RWPE2 (cell line): ENCODE measurements at places on chromosomes 13 and 19.
A peak's percentile ranks its signal among the peaks of the same experiment; 100 is the strongest.

- no peaks in the 10 kb centered on the region for H3K36me3 ChIP-seq
- no peaks in the 10 kb centered on the region for H3K27me3 ChIP-seq
- H3K27ac ChIP-seq: no peak overlapping the region
- DNase-seq: no peak
Observed at GRCh38 chr19:2335848-2336247, 7.4 kb downstream of the SPPL2B start.

DNA sequence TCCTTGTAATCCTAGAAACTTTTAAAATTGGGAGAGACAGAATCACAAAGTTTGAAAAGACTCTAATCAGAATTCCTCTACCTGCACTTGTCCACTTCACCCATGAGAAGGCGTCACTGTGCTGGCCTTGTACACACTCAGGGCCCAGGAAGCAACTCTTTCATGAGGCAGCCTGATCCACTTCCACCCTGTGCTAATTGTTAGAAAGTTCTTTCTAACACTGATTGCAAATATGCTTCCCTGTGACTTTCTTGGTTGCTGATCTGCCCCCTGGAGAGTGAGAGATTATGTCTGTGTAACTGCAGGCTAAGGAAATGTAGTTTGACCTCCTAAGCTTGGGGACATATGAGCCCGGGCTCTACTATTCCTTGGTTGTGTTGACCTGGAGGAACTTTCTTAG, 494.6 kb downstream of the MYO16 start:
- no peaks in the 10 kb centered on the region for H3K36me3 ChIP-seq
- no peak overlapping the region for H3K4me3 ChIP-seq
- H3K27me3 ChIP-seq: no peaks in the 10 kb centered on the region
- DNase-seq: no peak
- H3K27ac ChIP-seq: no peak overlapping the region

- H3K4me1 ChIP-seq: no peaks in the 10 kb centered on the region
- peak overlapping the region; percentile 74 for H3K27ac ChIP-seq
- peaks cover 16% of the 10 kb centered on the region for H3K36me3 ChIP-seq
- H3K27me3 ChIP-seq: no peaks in the 10 kb centered on the region
- peak overlapping the region; percentile 23 for H3K4me3 ChIP-seq
Observed at GRCh38 chr19:4474514-4475022, 2.5 kb downstream of the HDGFL2 start.

- no peaks in the 10 kb centered on the region for H3K4me1 ChIP-seq
- H3K4me3 ChIP-seq: no peak overlapping the region
- no peak overlapping the region for H3K27ac ChIP-seq
- no peaks in the 10 kb centered on the region for H3K27me3 ChIP-seq
- DNase-seq: no peak
Observed at GRCh38 chr13:43482026-43482425, 304.7 kb downstream of the ENOX1 start.

- H3K36me3 ChIP-seq: no peaks in the 10 kb centered on the region
- peaks cover 23% of the 10 kb centered on the region for H3K4me1 ChIP-seq
- H3K27me3 ChIP-seq: no peaks in the 10 kb centered on the region
Observed at GRCh38 chr13:40116008-40116407, 460.5 kb downstream of the COG6 start.

- no peaks in the 10 kb centered on the region for H3K36me3 ChIP-seq
- H3K4me3 ChIP-seq: no peak overlapping the region
- no peak for DNase-seq
- H3K4me1 ChIP-seq: no peaks in the 10 kb centered on the region
- H3K27me3 ChIP-seq: no peaks in the 10 kb centered on the region
Observed at GRCh38 chr13:104021806-104022397, 955.7 kb upstream of the SLC10A2 start.

DNA sequence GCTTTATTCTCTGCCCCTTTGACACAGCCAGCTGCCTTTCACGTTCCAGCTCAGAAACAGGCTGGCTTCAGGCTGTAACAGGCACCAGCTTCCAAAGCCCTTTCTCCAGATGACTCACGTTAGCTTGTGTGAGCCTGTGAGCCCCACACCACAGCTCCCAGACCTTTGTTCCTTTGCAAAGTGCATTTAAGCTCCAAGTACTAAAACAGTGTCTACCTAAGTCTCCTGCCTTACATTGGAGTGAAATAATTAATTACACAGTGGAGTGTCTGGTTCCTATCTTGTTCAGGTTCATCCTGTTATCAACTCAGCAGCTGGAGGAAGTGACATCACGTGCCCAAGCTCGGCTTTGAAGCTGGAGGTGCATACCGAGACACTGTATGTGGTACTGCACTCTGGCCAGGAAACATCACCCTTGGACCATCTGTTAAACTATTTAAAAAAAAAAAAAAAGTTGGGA, 475.8 kb downstream of the FOXO1 start:
- no peak for DNase-seq
- peaks cover 12% of the 10 kb centered on the region for H3K4me1 ChIP-seq
- H3K4me3 ChIP-seq: no peak overlapping the region

DNA sequence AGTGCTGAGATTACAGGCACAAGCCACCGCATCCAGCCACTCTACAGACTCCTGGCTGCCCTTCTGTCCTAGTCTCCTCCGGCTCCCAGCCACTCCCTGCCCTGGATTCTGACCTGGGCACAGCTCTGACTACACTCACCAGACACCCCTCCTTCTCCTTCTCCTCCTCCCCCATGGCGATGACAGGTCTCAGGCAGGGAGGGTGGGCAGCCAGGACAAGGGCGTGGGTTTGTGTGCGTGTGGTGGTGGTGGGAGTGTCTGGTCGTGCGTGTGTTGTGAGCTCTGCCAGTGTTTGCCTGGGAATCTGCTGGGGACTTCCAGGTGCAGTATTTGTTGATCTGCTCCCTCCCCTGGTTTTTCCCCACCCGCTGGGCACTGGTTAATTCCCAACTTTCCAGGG, 3.0 kb upstream of the NCCRP1 start:
- no peak for DNase-seq
- no peaks in the 10 kb centered on the region for H3K27me3 ChIP-seq
- H3K4me1 ChIP-seq: peaks cover 5% of the 10 kb centered on the region
- no peak overlapping the region for H3K4me3 ChIP-seq
- no peaks in the 10 kb centered on the region for H3K36me3 ChIP-seq
- H3K27ac ChIP-seq: no peak overlapping the region

- H3K4me1 ChIP-seq: peaks cover 13% of the 10 kb centered on the region
- H3K36me3 ChIP-seq: no peaks in the 10 kb centered on the region
- H3K27me3 ChIP-seq: no peaks in the 10 kb centered on the region
- no peak for DNase-seq
Observed at GRCh38 chr13:48559638-48560320, 26.9 kb upstream of the RCBTB2 start.

DNA sequence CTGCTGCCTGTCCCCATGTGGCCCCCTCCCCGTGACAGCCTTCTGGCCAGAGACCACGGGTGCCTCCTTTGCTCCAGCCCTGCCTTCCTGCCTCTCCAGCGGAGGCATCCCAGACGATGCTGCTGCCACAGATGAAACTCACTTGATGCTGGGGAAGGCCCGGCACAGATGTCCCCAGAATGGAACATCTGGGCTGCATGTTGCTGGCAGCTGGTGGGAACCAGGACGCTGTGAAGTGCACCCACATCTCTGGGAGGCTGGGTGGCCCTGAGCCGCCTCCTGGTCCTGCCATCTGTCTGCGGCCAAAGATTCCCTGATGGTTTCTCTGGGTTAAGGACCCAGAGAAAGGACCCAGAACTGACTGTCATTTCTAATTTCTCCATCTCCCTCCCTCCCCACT, 51.9 kb upstream of the PTPRS start:
- H3K27ac ChIP-seq: no peak overlapping the region
- no peaks in the 10 kb centered on the region for H3K36me3 ChIP-seq
- no peak for DNase-seq
- H3K4me3 ChIP-seq: no peak overlapping the region
- H3K4me1 ChIP-seq: no peaks in the 10 kb centered on the region

GRCh38 chr19:4972509-4973230, 3.8 kb downstream of the KDM4B start:
- DNase-seq: no peak
- H3K4me1 ChIP-seq: peaks cover 35% of the 10 kb centered on the region
- H3K27me3 ChIP-seq: no peaks in the 10 kb centered on the region

DNA sequence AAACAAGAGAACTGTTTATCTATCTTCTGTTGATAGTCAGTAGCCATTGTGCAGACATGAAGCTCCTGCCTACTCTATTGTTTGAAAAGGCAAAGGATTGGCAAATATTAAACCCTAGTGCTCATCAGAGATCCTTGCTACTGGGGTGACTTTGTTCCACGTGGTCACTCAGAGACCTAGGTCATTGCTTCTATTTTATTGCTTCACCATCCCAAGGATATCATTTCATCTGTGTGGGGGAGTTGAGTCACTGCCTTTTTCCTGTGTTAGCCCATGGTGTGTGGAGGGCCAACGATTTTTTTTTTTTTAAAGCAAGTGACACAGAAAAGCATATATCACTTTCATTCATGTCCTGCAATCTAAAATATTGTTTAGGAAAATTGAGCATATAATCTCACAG, 254.1 kb upstream of the RXFP2 start:
- no peaks in the 10 kb centered on the region for H3K27me3 ChIP-seq
- H3K27ac ChIP-seq: no peak overlapping the region
- no peaks in the 10 kb centered on the region for H3K36me3 ChIP-seq
- no peaks in the 10 kb centered on the region for H3K4me1 ChIP-seq

GRCh38 chr13:23516702-23517101, 53.5 kb upstream of the TNFRSF19 start:
- H3K4me3 ChIP-seq: no peak overlapping the region
- H3K27ac ChIP-seq: no peak overlapping the region
- DNase-seq: no peak
- H3K4me1 ChIP-seq: no peaks in the 10 kb centered on the region
- no peaks in the 10 kb centered on the region for H3K36me3 ChIP-seq

- H3K27me3 ChIP-seq: no peaks in the 10 kb centered on the region
- no peak overlapping the region for H3K27ac ChIP-seq
- no peak for DNase-seq
- no peaks in the 10 kb centered on the region for H3K4me1 ChIP-seq
- no peak overlapping the region for H3K4me3 ChIP-seq
Observed at GRCh38 chr19:3075605-3076431, 13.5 kb upstream of the TLE5 start.

DNA sequence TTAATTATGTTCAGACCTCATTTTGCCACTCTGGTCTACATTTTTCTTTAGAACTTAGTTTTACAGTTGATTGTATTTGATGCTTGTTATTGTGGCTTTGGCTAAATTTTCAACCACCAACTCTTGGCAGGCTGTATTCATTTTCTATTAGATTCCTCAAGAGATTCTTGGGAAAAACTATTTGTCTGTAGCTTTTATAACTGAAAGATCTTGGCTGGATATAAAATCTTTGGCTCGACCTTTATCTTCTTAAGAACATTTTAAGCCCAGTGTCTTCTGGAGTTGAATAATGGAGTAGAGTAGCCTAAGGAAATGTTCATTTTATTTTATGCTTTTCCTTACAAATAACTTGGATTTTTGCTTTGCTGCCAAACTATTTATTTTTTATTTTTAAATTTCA, 848.5 kb downstream of the PCDH17 start:
- no peak overlapping the region for H3K4me3 ChIP-seq
- H3K36me3 ChIP-seq: no peaks in the 10 kb centered on the region
- H3K4me1 ChIP-seq: no peaks in the 10 kb centered on the region
- H3K27me3 ChIP-seq: no peaks in the 10 kb centered on the region

DNA sequence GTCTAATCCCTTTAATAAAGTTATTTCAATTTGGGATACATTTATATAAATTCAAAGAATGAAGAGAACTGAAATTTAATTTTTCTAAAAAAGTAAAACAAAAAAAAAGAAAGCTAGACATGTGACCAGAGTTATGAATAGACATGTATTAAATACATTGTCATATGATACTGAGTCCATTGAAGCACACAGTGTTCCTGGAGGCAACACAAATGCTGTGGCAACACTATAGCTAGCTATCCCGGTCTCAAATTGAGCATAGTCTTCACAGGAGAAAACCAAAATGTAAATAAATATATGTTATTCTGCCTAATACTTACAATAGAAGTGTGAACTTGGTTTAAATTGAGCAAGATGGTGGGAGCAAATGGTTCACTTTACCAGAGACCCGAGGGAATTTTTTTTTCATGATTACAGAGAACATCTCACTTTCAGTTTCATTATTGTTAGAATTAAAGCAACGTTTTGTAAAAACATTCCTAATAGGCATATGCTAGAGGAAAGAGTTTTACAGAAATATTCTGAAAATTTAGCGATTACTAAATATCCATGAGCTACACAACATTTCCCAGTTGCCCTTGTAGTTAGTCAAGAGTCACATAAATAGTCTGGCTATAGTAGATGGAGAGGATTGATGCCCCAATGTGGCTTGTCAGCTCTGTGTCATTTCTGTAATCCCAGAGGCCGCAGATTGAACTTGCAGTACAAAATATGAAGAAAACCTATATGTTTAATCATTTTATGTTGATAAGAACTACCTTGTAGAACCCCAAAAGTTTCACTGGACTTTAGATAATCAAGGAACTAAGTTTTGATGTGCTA, 775.7 kb upstream of the SPRY2 start:
- no peaks in the 10 kb centered on the region for H3K4me1 ChIP-seq
- no peaks in the 10 kb centered on the region for H3K27me3 ChIP-seq
- no peaks in the 10 kb centered on the region for H3K36me3 ChIP-seq
- no peak overlapping the region for H3K27ac ChIP-seq

- no peak overlapping the region for H3K27ac ChIP-seq
- H3K4me3 ChIP-seq: no peak overlapping the region
- no peaks in the 10 kb centered on the region for H3K4me1 ChIP-seq
- no peaks in the 10 kb centered on the region for H3K27me3 ChIP-seq
- H3K36me3 ChIP-seq: no peaks in the 10 kb centered on the region
- DNase-seq: no peak
Observed at GRCh38 chr19:48102870-48103751, 7.5 kb downstream of the PLA2G4C start.

DNA sequence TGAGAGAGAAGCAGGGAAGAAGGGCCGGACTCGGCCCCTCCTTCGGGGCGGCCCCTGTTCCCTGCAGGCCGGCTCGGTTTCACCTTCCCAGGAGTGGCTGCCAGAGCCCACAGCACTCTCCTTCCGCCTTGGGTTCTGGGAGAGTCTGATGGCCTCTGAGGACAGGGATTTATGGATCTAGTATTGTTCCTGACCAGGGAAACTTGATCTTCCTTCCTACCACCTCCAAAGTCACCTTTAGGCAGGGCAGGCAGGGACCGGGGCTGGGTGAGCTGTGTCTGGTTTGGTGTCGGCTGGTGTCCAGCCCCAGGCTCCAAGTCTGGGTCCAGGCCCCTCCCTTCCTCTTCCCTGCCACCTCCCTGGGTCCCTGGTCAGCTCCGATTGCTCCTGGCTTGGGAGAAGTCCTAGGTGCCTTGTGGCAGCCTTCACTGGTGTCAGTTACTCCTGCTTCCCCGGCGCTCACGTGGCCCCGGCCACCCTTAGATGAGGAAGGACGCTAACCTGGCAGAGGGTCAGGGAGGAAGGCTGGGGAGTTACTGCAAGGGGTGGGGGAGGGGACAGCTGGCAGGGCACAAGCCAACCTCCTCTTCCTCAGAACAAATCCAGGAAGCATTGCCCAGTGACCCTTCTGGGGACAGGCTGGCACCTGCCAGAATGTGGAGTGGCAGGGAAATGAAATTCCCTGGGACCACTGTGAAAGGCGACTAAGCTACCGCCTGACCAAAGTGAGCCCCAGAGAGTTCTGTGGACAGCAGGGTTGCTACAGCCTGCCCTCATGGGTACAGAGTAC, 18.8 kb downstream of the RFX1 start:
- H3K36me3 ChIP-seq: no peaks in the 10 kb centered on the region
- no peak for DNase-seq
- H3K27ac ChIP-seq: no peak overlapping the region
- H3K27me3 ChIP-seq: no peaks in the 10 kb centered on the region
